ENCODE measurements at places on chromosomes 5 and 9.

- no peak for DNase-seq
Observed at GRCh38 chr9:87771316-87772006, 45.5 kb downstream of the CTSL start.

DNA sequence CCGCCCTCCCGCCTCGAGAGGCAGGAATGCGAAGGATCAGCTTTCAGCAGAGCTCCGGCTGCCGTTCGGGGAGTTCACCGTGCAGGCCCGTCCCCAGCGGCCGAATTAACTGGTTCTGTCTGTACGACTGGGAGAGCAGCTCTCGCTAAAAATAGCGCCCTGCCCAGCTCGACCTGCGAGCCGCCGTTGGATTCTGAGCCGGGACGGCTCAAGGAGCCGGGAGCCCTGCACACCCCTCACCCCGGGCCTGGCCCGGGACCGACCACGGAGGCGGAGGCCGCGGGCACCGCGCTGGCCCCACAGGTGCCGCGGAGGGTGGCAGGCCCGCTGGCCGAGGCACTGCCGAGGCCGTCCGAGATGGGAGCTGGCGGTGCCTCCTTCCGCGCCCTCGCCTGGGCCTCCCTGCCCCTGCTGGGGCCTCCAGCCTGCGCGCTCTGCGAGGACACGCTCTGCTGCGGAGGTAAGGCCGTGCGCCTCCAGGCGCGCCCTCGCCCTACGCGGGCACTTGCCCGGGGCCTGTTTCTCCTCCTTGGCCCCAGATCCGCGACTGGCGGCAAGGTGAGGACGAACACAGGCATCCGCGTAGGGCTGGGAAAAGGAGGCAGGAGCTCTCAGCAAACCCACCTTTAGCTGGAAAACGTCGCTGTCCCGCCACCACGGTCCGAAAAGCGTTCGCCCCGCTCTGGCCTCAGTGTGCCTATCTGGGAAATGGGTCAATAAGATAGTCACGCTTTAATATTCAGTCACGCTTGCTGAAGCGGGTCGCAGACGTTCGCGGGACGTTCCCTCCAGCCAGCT is 53.1 kb upstream of the DAB2IP start:
- DNase-seq, result no peak

GRCh38 chr9:69981686-69982445 is 61.8 kb upstream of the MAMDC2 start:
- DNase-seq, result no peak

- no peak for DNase-seq
Observed at GRCh38 chr5:31972558-31972957, 201.6 kb downstream of the GOLPH3 start.

DNA sequence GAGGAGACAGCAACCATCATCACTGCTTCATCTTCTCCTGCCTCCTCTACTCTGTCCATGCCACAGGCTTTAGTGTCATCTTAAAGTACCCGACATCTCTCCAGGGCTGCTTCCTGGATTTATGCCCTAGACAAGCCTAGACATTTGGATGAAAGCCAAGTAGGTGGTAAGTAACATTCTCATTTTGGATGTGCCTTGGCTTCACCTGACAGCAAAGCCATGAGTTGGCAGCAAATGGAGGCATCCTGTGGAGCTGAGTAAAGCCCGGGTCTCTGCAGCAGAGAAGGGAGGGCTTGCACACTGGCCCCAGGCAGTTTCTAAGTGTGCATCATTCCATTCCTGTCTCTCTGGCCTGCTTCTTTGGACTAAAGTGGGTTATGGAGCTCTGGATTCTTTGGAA is 299.1 kb downstream of the DMAC1 start:
- DNase-seq, result no peak

- no peak for DNase-seq
Observed at GRCh38 chr5:136013559-136013958, 15.2 kb upstream of the TGFBI start.

- no peak for DNase-seq
Observed at GRCh38 chr5:178870411-178870810, 10.7 kb downstream of the ZNF354B start.

DNA sequence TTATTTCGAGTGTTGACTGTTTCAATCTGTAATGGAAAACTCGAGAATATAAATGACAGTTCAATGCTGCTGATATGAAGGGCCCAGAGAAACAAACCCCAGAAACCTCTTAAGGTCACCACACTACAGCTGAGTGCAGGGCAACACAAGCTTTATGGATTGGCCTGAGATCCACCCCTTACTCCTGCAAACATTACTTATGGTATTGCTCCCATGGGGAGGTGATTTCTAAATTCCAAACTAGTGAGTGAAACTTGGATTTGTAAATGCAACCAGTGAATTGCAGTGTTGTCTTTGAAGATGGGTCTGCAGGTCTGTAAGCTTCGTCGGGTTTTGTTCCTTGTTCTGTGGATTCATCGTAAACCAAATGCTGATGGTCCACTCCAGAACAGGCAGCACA is 85.4 kb downstream of the NTRK2 start:
- DNase-seq, result no peak

- DNase-seq, result no peak
Observed at GRCh38 chr5:32273821-32274220, 38.9 kb downstream of the MTMR12 start.

DNA sequence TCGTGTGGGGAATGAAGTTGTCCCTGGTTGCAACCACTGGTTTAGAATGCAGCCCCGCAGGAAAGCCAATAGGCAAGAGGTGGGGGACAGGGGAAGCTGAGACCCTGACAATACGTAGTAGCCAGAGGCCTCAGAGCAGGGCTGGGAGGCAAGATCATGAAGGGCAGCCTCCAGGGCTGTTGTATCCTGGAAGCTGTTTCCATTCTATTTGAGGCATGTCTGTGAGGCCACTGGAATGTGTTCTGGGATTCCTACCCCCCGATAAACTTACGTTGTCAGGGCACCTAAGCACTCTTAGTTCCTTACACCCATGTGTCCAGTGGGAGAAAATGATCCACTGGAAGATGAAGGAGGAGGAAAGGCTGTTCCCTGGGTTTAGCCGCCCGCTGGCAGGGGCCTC is 177.3 kb downstream of the CFAP90 start:
- no peak for DNase-seq

DNA sequence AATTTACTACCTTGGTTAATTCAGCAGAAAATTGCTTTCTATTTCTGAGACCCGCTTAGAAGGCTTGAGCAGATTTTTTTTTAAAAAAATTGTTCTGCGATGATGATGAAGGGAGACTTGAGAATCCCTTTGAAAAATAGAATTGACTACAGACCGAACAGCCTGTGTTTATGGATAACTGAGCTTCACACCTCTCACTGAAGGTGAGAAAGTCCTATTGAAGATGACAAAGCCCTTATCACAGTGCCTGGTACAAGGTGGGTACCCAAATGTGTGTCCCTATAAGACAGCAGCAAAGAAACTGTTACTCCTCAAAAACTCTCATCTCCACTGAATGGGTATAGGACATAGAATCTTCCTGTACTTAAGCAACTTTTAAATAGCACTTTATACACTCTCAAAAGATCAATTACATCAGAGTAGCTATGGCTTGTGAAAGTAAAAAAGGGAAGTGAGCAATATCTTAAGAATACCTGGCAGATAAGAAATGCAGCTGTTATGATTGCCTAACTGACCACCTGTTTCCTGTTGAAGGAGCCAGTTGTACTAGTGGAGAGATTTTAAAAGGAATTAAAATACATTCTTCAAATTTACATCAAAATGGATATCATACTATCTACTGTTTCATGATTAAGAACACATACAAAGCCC is 419.7 kb downstream of the CHSY3 start:
- peak; percentile 72 for DNase-seq

GRCh38 chr9:97803167-97804058 is 49.6 kb upstream of the FOXE1 start:
- peak; percentile 24 for DNase-seq

GRCh38 chr5:119373449-119373858 is 17.6 kb downstream of the TNFAIP8 start:
- no peak for DNase-seq

DNA sequence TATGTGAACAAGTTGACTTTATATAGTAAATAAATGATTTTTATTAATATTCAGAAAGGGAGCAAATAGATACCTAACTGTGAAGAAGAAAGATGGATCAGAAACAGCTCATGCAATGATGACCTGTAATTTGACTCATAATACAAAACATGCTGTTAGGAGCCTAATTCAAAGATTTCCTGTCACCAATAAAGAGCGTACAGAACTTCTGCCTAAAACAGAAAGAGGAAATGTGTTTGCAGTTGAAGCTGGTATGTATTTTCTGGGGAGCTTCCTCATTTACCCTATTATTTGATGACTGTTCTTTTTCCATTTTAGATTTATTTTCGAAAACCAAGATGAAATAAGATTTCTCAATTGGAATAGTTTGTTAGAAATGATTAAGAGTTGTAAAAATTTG is 11.4 kb downstream of the YTHDC2 start:
- peak; percentile 86 for DNase-seq

GRCh38 chr5:135033901-135034235 is at the start of gene PITX1:
PITX1 (minus strand) TSS chr5:135034228; CDS start chr5:135033881, 347 bp downstream.
- no peak for DNase-seq

DNA sequence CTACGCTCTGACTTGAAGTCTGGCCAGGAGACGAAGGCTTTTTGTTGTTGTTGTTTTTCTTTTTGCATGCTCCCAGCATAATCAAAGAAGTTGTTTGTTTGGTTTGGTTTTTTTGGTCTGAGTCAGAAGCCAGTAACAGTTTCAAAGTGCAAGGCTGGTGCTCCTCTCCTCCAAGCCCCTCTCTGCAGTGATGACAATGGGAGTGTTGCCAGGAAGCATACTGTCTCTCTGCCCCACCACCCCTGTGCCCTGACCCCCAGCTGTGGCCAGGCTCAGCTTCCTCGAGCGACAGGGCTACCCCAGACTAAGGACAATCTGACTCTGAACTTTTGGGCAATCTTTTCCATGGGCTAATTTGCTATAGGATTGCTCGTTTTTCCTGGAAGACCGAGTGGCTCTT is 173.8 kb upstream of the PITX1 start:
- no peak for DNase-seq

DNA sequence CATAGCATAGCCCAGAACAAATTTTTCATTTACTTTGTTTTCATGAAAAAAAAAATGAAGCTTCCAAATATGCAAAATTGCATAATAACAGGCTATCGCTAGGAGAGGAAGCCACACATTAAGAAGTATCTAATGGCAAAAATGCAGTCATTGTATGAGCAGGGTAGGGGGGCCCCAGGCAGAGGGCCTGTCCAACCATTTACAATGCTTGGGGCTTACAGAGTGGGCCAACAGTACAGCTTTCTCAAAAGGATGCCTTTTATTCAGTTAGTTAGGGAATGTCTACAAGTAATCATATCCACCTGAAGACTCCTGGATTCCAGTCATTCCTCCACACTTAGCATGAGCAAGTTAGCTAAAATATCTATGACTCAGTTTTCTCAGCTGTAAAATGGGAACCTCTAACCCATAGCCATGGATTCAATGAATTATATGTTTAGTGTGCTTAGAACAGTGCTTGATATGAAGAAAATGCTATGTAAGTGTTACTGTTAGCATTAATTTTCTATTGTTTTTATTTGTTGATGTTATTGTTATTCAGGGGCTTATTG is 117.7 kb downstream of the GAS1 start:
- DNase-seq, result no peak

GRCh38 chr5:124686239-124687004 is 60.0 kb downstream of the ZNF608 start:
- DNase-seq, result no peak

DNA sequence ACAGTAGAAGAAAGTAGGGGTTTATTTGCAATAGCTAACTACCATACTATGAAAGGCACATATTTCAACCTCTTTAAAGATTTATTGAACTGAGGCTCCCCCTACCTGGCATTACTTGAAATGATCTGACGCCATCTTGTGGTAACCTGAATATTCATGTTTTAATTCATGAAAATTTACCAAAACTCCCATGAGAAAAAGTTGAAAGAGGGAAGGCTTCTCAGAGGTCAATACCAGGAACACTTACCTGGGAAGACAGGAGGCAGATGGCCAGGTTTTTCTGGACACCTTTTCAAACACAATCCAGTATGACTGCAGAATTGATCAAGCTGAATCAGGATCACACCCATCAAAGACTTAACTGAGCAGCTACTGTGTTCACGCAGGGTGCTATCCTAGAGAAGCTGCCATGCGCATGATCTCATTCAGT is 9.4 kb downstream of the PRELID2 start:
- DNase-seq, result peak; percentile 57

- no peak for DNase-seq
Observed at GRCh38 chr5:12323637-12324229, 419.5 kb upstream of the CTNND2 start.
